ENCODE measurements at places on chromosomes 6 and 20.

DNA sequence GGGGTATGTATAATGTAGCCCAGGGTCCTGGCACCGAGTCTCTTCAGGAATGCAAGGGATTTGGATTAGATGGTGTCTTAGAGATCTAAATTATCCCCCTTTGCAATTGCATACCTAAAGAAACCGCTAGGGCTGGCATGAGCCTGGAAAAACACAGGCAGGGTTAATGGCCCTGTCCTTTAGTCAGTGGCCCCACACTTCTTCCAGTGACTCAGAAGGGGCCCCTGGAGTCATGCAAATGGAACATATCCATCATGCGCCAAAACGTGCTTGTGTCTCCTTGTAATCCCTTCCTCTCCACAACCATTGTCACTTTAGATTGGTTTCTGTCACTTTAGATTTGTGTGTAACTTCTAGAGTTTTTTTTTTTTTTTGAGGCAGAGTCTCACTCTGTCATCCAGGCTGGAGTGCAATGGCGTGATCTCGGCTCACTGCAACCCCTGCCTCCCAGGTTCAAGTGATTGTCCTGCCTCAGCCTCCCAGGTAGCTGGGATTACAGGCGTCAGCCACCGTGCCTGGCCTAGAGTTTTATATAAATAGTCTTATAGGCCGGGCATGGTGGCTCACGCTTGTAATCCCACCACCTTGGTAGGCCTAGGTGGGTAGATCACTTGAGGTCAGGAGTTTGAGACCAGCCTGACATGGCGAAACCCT, 8.7 kb upstream of the MYBL2 start:
- peak; percentile 28 for DNase-seq

DNA sequence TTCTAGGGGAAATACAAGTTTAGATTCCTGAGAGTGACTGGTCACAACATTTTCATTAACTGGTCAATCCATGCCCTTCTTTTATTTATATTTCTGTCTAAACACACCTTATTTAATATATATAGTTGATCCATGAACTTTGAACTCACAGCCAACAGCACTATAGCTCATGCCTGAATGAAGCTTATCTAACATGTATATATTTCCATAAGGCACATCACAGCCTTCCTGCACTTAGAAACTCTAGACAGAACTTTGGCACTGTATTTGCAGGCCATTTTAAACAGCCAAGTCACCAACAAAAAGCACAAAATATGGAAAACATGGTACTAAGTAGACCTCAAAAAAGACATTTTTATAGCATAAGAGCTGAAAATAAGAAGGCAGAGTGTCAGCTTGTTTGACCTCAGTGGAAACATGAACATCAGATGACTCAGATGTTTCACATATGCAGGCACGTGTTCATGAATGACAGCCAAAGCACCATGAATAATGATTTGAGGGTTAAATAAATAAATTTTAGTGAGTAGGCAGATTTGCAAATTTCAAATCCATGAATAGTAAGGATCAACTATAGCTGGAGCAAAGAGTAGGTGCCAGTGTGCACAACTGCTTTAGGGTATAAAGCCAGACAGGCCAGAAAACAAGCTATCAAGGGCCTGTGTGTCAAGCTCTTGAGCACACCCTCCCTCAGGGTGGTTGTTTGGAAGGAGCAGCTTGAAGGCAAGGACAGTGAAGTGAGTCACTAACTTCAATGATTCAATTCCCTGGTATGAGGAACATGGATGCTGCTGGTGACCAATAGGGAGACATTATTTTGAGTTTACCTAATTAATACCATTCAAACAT, 88.9 kb upstream of the NT5E start:
- DNase-seq: no peak

- DNase-seq: peak; percentile 32
Observed at GRCh38 chr20:23362392-23363256, 642 bp downstream of the GZF1 start.

DNA sequence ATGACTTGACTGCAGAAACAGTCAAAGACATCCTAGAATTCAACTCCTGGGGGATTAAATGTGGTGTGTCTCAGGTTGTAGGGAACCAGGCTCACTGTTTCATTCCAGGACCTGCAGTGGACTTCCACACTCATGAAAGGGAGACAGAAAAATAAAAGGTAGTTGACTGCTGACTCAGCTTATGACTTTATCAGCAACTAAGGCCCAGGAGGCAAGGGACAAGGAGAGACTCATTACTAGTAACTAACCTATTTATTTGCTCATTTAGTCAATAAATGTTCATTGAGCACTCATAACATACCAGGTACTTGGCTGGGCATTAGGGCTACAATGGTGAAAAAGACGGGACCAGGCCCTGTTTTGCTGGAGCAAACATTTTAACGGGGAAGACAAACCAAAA, 2.9 kb downstream of the ZSCAN31 start:
- no peak for DNase-seq

DNA sequence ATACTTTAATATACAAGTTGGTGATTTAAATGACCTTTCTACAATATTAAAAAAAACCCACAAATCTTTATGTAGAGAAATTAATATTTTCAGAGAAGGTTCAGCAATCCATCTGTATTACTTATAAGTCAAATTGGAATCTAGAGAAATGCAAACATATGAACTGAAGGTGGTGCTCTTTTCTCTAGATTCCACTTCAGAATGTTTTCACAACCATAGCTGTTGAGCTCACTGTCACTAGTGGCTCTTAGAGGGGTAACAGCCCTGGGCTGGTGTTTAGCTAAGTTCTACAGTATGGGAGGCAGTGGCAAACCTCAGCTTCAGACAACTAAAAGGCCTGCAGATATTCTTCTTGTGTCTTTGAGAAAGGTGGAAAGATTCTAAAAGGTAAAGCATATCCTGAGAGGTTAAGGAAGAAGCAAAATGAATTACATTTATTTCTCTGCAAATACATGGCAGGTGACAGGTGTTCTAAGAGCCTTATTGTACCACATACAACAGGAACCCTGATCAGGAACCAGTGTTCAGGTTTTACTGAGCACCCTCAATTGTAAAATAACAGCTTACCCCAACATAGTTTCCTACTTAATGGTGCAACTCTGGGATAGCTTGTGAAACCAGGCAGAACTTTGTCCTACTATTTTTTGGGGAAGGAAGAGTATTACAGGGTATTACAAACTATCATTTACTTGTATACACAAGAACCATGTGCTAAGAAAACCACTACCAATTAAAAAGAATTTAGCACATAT, 56.6 kb upstream of the SAMHD1 start:
- DNase-seq: peak; percentile 10

- peak; percentile 77 for DNase-seq
Observed at GRCh38 chr20:46400828-46401477, 5.5 kb downstream of the ELMO2 start.
